ENCODE measurements at places on chromosomes 6 and 20.

DNA sequence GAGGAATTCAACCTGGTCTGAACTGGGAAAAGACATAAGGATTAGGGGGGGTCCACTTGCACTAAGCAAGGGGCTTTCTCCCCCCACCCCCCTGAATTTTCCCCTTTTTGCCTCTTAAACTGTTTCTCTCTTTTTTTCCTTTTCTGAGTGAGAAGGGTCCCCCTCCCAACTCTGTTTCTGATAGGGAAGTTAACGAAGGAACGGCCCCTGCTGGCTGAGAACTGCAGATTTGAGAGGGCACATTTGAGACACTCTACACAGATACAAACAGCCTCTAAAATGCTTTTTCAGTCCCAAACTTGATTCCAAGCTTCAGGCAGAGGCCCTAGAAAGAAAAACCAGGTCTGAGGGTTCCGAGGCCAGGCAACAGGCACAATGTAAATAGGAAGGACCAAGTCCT, 91.7 kb downstream of the JARID2 start:
- DNase-seq, result no peak

DNA sequence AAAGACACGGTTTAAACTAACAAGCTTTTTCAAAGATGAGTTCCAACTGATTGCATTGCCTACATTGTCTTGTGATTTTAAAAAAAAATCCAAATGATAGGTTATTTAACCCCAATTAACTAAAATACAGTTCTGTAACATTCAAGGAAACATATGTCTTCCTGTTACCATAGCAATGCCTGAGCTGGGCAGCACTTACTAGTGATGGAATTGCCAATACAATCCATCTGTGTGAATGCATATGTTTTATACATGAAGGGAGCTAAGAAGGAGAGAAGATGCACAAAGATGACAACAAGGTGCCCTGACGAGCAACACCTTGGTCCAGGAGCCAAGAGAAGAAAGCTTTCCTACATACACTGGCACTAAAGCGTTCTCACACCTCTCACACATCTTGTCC, 68.7 kb downstream of the POPDC3 start:
- no peak for DNase-seq

DNA sequence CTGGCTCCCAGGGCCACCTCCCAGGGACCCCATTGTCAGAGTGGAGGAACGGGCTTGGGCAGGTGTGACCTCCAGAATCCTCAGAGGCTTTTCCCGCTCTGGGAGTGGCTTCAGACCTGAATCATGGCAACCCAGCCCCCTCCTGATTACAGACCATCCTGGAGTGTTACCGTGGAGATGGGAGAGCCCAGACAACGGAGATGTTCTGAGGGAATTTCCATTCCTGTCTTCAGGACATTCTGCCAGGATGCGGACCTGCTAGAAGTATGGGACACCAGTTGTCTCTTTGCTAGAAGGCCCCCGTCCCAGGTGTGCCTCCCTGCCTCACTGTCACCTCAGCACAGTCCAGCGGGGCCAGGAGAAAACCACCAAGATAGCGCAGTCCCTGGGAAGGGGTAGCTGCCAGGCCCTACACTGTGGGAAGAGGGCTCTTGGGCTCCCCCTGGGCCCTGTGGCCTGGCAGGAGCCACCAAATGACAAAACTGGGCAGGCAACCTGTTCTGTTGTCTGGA, 109.9 kb downstream of the PSMB1 start:
- DNase-seq, result no peak

DNA sequence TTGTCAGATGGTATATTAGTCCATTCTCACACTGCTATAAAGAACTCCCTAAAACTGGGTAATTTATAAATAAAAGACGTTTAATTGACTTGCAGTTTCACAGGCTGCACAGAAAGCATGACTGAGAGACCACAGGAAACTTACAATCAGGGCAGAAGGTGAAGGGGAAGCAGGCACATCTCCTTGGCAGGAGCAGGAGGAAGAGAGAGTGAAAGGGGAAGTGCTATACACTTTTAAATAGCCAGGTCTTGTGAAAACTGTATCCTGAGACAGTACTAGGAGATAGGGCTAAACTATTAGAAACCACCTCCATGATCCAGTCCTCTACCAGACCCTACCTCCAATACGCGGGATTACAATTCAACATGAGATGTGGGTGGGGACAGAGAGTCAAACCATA, 193.9 kb upstream of the KCNG1 start:
- no peak for DNase-seq

GRCh38 chr6:139600919-139601475, 226.5 kb upstream of the CITED2 start:
- no peak for DNase-seq

GRCh38 chr6:3836566-3836965, 12.6 kb upstream of the FAM50B start:
- no peak for DNase-seq

DNA sequence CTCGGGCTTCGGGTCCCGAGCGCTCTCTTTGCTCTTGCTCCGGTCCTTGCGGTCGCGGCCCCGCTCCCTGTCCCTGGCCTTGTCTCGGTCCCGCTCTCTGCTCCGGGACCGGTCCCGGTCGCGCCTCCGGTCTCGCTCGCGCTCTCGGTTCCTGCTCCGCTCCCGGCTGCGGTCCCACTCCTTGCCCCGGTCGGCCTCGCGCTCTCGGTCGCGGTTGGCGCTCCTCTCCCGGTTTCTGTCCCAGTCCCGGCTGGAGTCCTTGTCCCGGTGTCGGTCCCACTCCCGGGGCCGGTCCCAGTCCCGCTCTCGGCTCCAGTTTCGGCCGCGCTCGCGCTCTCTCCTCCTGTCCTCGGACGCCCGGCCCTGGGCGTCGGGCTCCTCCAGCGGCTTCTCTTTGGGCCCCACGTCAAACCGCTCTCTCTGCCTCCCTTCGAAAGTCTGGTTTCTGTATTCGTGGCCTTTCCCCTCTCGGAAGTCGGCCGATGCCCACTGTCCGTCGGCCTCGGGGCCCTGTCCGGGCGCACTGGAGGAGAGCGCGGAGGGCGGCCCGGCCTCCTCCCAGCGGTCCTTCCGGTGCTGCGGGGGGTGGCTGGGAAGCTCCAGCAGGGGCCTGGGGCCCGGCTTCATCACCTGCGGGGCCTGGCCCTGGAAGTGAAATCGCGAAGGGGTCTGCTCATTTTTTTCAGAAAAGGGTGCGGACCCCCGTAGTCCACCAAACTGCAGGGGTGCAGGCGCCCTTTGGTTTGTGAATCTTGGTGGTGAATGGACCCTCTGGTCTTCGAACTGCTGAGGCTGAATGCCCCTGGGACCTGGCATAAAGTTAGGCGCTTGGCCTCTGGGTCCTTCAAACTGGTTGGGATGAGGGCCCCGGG, 17.9 kb upstream of the TCFL5 start:
- DNase-seq, result no peak

- no peak for DNase-seq
These were observed 7.2 kb upstream of the ABCC10 start for GRCh38 chr6:43420012-43420709.

DNA sequence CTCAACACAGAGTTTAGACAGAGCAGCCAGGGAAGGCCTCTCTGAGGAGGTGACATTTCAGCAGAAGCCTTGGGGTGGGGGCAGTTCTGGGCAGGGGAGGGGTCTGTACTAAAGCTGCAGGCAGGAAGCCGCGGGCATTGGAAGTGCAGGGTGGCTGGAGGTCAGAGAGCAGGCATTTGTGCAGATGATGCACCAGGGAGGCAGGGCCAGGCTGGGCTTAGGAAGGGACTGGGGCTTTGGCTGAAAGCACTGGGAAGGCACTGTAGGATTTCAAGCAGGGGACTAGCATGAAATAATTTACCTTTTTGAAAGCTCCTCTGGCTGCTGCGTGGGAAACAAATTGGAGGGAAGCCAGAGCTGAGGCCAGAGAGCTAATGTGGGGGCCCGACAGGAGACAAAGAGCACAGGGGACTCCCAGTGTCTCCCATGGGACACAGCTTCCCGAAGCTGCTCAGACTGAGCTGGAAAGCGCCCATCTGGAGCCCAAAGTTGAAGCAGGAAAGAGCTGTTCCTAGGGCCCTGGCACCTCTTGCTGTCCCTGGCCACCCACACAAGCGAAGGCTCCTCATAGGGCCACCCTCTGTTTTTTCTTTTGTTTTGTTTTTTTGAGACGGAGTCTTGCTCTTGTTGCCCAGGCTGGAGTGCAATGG, 19.3 kb downstream of the ADA start:
- DNase-seq, result no peak

DNA sequence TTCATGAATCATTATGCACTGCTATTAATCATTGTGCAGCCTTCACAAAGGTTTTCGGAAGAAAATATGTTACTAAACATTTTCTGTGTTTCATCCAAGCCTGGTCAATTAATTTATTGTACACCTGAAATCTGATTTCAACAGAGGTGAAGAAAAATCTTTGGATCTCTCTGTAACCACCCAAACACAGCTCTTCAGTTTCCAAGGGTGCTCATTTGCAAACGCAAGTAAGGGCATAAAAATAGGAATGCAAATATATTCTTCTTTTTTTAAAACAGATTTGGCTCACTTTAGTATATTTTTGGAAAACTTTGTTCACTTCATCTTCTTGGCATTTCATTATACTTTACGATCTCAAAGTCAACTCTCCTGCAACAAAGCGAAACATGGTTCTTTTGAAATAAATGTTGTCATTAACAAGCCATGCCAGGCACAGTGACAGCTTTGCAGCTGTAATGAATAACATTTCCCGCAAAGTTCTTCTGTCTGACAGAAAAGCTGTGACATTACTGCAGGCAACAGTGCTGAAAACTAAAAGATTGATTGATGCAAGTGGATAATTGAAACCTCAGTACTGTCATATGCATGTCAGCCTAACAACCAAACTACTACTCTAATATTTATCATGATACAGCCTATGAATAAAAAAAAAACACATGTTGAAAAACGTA, 348.3 kb downstream of the FRK start:
- DNase-seq, result no peak

- no peak for DNase-seq
These were observed 18.4 kb upstream of the SLC22A1 start for GRCh38 chr6:160102956-160103824.

DNA sequence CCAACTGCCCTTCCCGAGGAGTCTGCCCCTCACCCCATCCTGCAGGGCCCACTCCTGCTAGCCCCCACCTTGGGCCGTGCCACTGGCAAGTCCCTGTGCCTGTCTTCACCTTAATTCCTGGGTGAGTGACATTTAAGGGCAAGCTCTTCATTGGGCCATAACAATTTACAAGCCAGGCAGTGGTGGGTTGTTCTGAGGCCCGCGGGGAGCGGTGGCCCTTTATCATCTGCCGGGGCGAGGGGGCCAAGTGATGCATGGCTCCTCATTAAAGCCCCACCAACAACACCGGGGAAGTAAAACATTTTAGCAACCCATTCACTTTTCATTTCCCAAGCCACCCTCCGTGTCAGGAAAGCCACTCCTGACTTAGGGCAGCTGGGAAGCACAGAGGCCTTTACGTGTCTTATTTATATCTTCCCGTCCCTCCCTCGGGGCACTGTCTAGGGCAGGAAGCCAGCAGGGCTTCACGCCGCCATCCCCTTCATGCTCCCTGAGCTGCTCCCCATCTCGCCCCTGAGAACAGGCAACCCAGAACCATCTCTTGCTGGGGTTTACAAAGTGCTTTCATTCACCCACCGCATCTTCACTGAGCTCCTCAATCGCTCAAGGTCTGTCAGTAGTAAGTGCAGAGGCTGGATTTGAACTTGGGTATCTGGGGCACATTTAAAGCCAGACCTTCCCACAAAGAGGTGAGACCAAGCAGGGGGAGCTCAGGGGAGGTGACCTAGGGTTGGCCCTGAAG, 55.5 kb upstream of the CCDC167 start:
- no peak for DNase-seq

DNA sequence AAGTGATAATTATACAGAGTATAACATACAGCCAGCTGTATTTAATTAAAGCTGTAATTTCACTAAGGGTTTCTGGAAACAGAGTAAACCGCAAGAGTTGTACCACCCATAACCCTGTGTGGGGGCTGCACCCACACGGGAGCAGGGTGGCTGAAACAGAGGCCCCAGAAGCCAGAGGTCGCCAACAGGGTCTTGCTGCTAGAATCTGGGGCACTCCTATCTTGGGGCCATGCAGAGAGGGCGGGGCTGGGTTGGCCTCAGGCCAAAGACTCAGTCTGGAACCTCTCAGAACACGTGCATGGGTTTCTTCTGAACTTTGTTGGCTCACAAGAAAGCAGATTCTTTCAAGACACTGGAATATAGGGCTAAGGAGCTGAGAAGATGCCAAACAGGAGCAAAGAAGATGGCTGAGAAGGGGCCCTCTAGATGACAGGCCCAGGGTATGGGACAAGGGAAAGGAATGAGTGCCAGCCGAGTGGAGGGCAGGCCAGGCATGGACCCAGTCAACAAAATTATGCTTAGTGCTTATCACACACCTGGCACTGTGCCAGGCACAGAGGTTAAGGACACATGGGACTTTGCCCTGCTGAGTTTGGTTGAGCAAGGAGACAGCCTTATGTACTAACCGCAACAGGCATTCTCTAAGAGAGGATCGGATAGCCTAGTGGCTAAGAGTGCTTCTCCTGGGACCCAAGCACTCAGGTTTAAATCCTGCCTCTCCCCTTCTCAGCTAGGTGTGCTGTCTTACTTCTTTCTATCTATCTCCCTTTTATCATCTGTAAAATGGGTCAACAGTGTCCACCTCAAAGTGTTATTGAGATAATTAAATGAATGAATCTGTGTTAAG, 96.6 kb upstream of the FOXP4 start:
- no peak for DNase-seq

GRCh38 chr20:57657535-57658446, 37.6 kb upstream of the ZBP1 start:
- peak; percentile 53 for DNase-seq

DNA sequence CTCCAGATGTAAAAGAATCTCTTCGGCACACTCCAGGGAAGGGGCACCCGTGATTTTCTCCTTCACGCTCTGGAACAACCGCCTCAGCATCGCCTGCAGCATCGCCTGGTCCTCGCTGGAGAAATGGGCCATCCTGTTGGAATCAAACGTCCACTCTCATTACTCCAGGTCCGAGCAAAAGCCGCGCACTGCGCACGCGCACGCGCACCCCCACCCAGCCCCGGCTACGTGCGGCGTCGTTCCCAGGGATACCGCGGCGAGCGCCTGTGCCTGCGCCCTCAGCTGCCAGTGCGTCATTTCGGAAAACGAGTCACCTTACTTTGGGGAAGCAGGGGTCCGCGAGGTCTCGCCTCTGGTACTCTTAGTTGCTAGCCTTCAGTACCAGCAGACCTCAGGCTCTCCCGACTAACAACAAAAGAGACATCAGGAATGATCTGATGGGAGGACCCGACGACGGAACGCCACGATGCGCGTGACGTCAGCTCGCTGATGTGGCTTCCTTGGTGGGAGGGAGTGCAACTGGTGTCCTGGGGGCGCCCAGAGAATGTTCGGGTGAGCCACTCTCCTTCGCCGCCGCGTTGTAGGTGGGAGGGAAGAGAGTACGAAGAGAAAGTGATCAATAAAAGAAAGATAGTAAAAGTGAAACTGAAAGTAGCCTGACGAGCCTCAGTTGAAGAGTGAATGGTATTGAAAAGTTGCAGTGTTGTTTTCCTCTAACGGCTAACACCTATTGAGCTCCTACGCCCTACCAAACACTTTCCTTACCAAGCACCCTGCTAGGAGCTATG, at the start of gene TBC1D32:
TSS of gene TBC1D32 (minus strand) at position 182 of the 788 bp plus-strand sequence. CDS start at position 132, 50 bp downstream.
- peak; percentile 74 for DNase-seq

DNA sequence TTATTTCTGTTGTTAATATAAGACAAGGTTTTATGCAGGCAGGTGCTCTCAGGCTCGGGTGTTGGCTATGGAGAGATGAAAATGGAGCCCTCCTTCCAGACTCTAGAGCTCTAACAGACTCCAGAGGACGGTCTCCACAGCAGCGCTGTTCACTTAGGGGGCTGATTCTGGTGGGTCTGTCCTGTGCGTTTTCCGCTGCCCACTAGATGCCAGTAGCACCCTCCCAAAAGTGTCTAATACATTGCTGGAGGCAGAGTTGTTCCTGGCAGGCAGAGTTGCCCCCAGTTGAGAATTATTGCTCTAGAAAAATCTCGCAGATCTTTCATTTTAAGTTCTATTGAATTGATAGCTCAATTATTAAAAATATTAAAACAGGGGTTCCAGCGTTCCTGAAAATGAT, 109.9 kb downstream of the MAP3K4 start:
- DNase-seq, result no peak
